Activated naive CD8-positive, alpha-beta T cell treated with anti-CD3 and anti-CD28 coated beads, Interleukin-2, amount 10 ng/mL, durations not matched to agents 7 days and 5 days (primary cell): ENCODE measurements at places on chromosomes 12 and 14. TPM values are rescaled to one million over a fixed set of nuclear protein-coding genes. Genes with fewer than 3 reads are reported as not detected.

The PTGER2 gene
- 115 TPM for total RNA-seq

DNA sequence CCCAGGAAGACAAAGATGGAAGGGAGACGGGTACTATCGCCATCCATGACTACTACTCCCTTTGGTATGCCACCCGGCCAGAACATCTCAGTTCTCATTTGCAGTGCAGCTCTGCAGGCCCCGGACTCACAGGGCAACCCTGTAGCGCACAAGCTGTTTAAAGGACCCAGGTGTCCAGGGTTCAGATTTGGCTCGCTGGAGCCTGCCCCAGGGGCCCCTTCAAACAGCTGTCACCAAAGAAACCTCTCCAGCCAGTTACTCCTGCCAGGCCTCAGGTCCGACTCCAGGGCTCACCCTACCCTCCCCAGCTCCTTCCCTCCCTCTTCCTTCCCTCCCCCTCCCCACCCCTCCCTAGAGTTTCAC is 5.5 kb upstream of the CHD4 start:
- H3K4me1 ChIP-seq, result peaks cover 43% of the 10 kb centered on the region
- no peak for DNase-seq
- H3K4me3 ChIP-seq, result peak overlapping the region; percentile 74

- H3K27me3 ChIP-seq, result peaks cover 8% of the 10 kb centered on the region
- H3K27ac ChIP-seq, result no peak overlapping the region
- no peaks in the 10 kb centered on the region for H3K4me1 ChIP-seq
- H3K4me3 ChIP-seq, result no peak overlapping the region
- H3K36me3 ChIP-seq, result no peaks in the 10 kb centered on the region
- DNase-seq, result no peak
Observed at GRCh38 chr12:113697104-113697503, 225.4 kb upstream of the LHX5 start.

The SERPINA4 gene
- not detected for total RNA-seq

The TMEM253 gene
- total RNA-seq, result not detected

GRCh38 chr14:84961637-84962036 is 568.3 kb upstream of the FLRT2 start:
- H3K4me1 ChIP-seq, result no peaks in the 10 kb centered on the region
- no peaks in the 10 kb centered on the region for H3K36me3 ChIP-seq
- H3K27me3 ChIP-seq, result no peaks in the 10 kb centered on the region
- no peak overlapping the region for H3K4me3 ChIP-seq
- no peak overlapping the region for H3K27ac ChIP-seq
- no peak for DNase-seq

DNA sequence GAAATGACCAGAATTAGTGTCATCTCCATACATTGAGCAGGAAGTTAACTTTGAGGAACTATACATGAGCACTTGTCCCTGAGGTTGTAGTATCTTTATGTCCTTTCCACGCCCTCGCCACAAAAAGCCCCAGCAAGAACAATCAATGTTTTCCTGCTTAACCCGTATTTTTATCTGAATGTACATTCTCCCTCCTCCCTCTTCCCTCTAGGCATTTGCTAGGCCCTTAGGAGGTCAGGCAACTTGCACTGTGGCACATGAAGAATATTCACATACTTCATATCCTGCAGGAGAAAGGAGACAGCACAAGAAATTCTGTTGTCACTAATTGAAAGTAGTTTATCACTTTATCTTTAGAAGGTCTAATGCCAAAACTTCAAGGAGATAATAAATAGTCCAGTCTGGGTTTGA is 18.1 kb upstream of the DUSP6 start:
- H3K27ac ChIP-seq, result no peak overlapping the region
- peaks cover 6% of the 10 kb centered on the region for H3K36me3 ChIP-seq
- H3K4me1 ChIP-seq, result peaks cover 21% of the 10 kb centered on the region
- peaks cover 6% of the 10 kb centered on the region for H3K27me3 ChIP-seq
- DNase-seq, result no peak

The TAS2R42 gene
- total RNA-seq, result not detected

The RAD51AP1 gene
- total RNA-seq, result 50.2 TPM

DNA sequence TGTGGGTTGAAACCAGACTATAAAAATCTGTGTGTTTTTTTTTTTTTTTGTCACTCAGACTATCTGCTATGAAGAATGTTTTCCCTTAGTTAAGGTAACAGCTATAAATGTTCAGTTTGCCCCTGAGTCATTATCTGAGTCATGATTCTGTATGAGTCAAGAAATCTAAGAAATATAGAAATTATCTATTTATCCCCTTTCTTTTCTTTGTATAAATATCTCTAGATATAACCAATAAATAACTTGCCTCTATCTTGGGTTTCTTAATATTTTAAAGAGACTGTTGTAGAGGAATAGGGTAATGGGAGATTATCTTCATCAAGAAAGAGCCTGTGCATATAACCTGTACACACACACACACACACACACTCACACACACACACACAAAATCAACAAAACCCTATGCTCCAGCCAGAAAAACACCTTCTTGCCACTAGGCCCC is 161.7 kb upstream of the EEA1 start:
- peaks cover 22% of the 10 kb centered on the region for H3K4me1 ChIP-seq
- H3K36me3 ChIP-seq, result no peaks in the 10 kb centered on the region
- no peak overlapping the region for H3K27ac ChIP-seq
- H3K4me3 ChIP-seq, result no peak overlapping the region
- DNase-seq, result no peak

The SOX5 gene
- total RNA-seq, result not detected

- no peak overlapping the region for H3K27ac ChIP-seq
- H3K27me3 ChIP-seq, result peaks cover 3% of the 10 kb centered on the region
- no peaks in the 10 kb centered on the region for H3K4me1 ChIP-seq
Observed at GRCh38 chr12:44403185-44403584, 472.9 kb downstream of the NELL2 start.

GRCh38 chr14:70188659-70189455 is at the start of gene SLC8A3:
Gene SLC8A3, minus strand, starts transcription at chr14:70188951. Its CDS starts 20,529 bp downstream, at chr14:70168422.
- peak; percentile 47 for DNase-seq
- H3K36me3 ChIP-seq, result peaks cover 2% of the 10 kb centered on the region
- no peak within 1 kb of the TSS for H3K27ac ChIP-seq
- peaks cover 71% of the 10 kb centered on the region for H3K27me3 ChIP-seq
- peak within 1 kb of the TSS; percentile 87 for H3K4me3 ChIP-seq
- peaks cover 13% of the 10 kb centered on the region for H3K4me1 ChIP-seq

DNA sequence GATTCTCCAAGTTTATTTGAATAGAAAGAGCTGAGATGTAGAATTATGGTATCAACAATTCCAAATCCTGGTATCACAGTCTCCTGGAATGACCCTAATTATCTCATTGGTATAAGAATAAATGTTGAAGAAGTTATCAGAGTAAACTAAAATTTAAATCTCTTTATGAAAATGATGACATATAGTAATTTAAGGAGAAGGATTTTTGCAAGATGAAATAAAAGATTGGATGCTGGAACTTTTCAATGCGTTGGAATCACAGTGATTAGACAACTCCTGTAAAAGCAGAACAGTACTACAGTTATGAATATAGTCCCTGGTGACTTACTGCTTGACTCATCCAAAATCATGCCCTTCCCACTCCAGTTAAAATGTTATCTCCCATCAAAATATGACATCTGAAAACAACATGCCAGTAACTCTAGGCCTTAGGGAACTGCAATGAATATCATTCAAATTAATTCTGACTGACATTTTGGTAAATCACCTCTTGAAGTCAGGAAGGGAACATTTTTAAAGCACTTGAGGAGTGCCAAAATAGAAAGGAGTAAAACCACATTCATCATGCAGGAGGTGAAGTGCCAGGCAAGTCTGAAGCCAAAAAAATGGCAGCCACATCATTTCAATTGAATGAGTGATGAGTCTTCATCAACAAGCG is 197.8 kb upstream of the PRKD1 start:
- DNase-seq, result no peak
- no peaks in the 10 kb centered on the region for H3K27me3 ChIP-seq
- no peak overlapping the region for H3K4me3 ChIP-seq
- H3K36me3 ChIP-seq, result no peaks in the 10 kb centered on the region
- H3K27ac ChIP-seq, result no peak overlapping the region
- H3K4me1 ChIP-seq, result no peaks in the 10 kb centered on the region
